HFFc6 (cell line): ENCODE measurements at places on chromosomes 1 and 21. TPM values are rescaled to one million over a fixed set of nuclear protein-coding genes. Genes with fewer than 3 reads are reported as not detected.

Gene HPDL
- 0.15 to 1.1 TPM (median 0.66 TPM) in 3 replicates for total RNA-seq

DNA sequence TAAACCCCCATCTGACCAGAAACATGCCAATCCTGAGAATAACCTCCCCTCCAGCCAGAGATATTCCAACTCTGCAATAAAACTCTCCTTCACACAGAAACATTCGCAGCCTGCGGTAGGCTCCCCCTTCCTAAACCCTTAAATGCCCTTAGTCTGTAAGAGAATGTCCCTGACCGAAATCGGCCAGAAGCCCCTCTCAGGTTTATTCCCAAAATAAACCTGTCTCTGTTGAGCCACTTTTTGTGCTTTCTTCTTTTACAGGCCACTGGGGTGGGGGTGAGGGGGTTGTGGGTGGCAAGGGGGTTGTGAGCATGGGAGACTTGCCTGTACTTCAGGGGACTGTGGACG is 4.6 kb downstream of the PRXL2B start:
- H3K27me3 ChIP-seq, result no peaks in the 10 kb centered on the region
- no peak for DNase-seq
- H3K36me3 ChIP-seq, result no peaks in the 10 kb centered on the region
- no peaks in the 10 kb centered on the region for H3K4me1 ChIP-seq

Gene FCGR3B
- not detected in 3 replicates for total RNA-seq

DNA sequence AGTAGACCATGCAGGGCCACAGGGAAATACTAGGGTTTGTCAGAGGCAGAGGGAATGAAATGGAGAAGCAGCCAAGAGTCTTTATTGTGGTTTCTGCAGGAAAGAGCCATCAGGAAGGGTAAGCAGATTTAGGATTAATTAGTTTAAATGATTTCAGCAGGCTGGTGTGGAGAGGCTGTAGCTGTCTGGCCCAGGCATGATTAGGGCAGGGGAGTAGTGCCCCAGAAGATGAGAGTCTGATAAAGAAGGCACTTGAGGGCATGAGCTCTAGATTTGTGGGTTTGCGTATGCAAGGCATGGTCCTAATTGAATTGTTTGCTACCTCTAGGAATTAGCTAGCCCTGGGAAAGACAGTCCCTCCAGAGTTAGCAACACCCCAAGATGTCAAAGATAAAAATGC is 484.6 kb upstream of the PLXNA2 start:
- no peaks in the 10 kb centered on the region for H3K36me3 ChIP-seq
- no peak for DNase-seq
- H3K4me3 ChIP-seq, result no peak overlapping the region
- no peaks in the 10 kb centered on the region for H3K4me1 ChIP-seq
- H3K27me3 ChIP-seq, result no peaks in the 10 kb centered on the region

DNA sequence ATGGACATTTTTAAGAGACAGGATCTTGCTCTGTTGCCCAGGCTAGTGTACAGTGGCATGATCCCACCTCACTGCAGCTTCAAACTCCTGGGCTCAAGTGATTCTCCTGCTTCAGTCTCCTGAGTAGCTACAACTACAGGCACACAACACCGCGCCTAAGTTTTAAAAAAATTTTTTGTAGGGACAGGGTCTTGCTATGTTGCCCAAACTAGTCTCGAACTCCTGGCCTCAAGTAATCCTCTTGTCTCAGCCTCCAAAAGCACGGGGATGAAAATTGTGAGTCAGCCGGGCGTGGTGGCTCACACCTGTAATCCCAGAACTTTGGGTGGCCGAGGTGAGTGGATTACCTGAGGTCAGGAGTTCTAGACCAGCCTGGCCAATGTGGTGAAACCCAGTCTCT is 20.4 kb downstream of the MYSM1 start:
- H3K4me3 ChIP-seq, result no peak overlapping the region
- no peak for DNase-seq
- H3K27ac ChIP-seq, result no peak overlapping the region
- peaks cover 1% of the 10 kb centered on the region; the same call in 1 of the 2 replicates for H3K27me3 ChIP-seq
- H3K4me1 ChIP-seq, result peaks cover 31% of the 10 kb centered on the region
- peaks cover 23% of the 10 kb centered on the region for H3K36me3 ChIP-seq

- no peak overlapping the region for H3K27ac ChIP-seq
- H3K4me1 ChIP-seq, result no peaks in the 10 kb centered on the region
- no peaks in the 10 kb centered on the region for H3K27me3 ChIP-seq
- DNase-seq, result no peak
These were observed 191.3 kb downstream of the GRIK3 start for GRCh38 chr1:36843027-36843426.

DNA sequence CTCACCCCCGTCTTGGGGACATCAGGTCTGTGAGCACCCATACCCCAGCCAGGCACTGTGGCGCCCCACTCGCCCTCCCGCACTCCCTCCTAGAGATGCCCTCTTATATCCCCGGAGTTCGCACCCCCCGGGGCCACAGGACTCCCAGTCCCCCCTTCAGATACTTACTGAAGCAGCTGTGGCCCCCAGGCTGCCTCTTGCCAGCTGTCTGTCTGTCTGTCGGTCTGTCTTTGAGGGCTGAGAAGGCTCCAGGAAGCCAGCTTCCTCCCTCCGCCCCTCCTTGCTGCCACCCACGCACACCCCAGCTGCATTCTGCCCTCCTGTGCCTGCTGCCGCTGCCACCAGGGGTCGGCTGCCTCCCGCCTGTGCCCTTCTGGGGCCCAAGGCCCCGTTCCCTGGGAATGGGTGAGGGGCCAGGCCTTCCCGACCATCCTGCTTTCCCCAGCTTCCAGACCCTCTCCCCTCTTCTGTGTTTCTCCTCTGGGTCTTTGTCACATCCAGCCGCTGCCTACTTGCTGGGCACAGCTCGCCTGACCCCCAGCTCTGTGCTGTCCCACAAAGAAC is at the start of gene PTPN7:
PTPN7 (minus strand) TSS at position 226 of the 564 bp plus-strand sequence. CDS start 1,200 bp downstream, outside the sequence.
- H3K4me1 ChIP-seq, result peaks cover under 1% of the 10 kb centered on the region; the same call in 1 of the 2 replicates
- no peak within 1 kb of the TSS for H3K27ac ChIP-seq
- H3K4me3 ChIP-seq, result no peak within 1 kb of the TSS
- peaks cover 27% of the 10 kb centered on the region for H3K27me3 ChIP-seq

- no peak for DNase-seq
- peak overlapping the region; percentile 91 for H3K27ac ChIP-seq
- H3K4me1 ChIP-seq, result peaks cover 70% of the 10 kb centered on the region
- H3K27me3 ChIP-seq, result peaks cover 1% of the 10 kb centered on the region
- peak overlapping the region; percentile 64 for H3K4me3 ChIP-seq
These were observed 20.7 kb upstream of the ALDH4A1 start for GRCh38 chr1:18922848-18923755.

Gene IGSF5
- not detected in 3 replicates for total RNA-seq

DNA sequence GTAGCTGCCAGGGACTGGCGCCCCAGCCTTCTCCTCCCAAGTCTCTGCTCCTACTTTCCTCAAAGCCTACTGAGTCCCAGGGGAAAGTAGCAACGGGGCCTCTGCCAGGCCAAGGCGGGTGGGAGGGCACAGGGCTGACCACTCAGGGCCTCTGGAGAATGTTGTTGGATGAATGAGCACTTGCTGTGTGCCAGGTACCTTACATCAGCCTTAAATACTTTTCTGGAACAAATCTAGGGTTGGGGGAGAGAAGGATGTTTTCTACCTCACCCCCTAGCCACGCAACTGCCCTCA is 119.3 kb upstream of the ZBTB40 start:
- peaks cover 38% of the 10 kb centered on the region for H3K27me3 ChIP-seq
- H3K36me3 ChIP-seq, result no peaks in the 10 kb centered on the region
- no peak for DNase-seq
- H3K27ac ChIP-seq, result no peak overlapping the region
- no peak overlapping the region for H3K4me3 ChIP-seq
- H3K4me1 ChIP-seq, result no peaks in the 10 kb centered on the region

- peak overlapping the region; percentile 92 for H3K27ac ChIP-seq
- H3K27me3 ChIP-seq, result no peaks in the 10 kb centered on the region
- H3K4me3 ChIP-seq, result peak overlapping the region; percentile 93
These were observed 841 bp downstream of the ADSS2 start for GRCh38 chr1:244450597-244451538.

DNA sequence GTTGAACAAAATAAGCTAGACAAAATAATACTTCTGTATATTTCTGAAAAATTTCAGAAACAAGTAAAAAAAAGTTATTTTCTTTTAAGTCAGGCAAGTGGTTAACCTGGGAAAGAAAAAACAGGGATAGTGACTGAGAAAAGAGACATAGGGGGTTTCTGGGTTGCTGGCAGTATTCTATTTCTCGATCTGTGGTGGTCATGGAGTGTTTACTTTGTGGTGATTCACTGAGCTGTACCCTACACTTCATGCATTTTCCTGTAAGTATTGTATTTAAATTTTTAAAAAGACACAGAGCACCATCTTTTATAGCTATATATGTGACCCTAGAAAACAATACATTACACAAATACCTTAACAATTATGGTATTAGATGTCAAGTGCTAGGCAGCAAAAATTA is 58.2 kb downstream of the ZNF644 start:
- H3K36me3 ChIP-seq, result no peaks in the 10 kb centered on the region
- no peaks in the 10 kb centered on the region for H3K27me3 ChIP-seq
- no peak for DNase-seq

DNA sequence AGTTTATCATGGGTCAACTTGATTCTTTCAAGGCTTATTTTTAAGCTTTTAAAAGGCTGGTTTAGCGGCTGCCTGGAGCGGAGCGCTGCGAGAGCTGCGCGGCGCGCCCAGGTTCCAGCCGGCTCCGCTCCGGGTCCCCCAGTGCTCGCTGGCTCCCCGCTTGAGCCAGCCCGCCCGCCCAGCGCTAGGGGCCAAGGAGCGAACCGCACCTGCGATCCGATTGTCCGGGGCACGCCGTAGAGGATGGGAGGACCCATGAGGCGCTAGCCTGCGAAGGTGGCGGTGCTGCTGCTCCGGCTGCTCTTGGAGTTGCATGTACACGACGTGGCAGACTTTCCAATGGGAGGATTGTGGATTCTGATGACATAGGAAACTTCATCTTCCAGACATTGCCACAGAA is 9.9 kb upstream of the CFHR4 start:
- H3K27ac ChIP-seq, result no peak overlapping the region
- H3K27me3 ChIP-seq, result peaks cover 4% of the 10 kb centered on the region; the same call in 1 of the 2 replicates
- no peaks in the 10 kb centered on the region for H3K4me1 ChIP-seq
- H3K4me3 ChIP-seq, result no peak overlapping the region
- DNase-seq, result no peak

- H3K27me3 ChIP-seq, result peaks cover 8% of the 10 kb centered on the region
- H3K4me1 ChIP-seq, result peaks cover 53% of the 10 kb centered on the region
- peak overlapping the region; percentile 69 for H3K27ac ChIP-seq
- no peak overlapping the region; the same call in 1 of the 2 replicates for H3K4me3 ChIP-seq
- no peak for DNase-seq
These were observed 40.2 kb downstream of the HSPG2 start for GRCh38 chr1:21896652-21897532.

- H3K27me3 ChIP-seq, result peaks cover 49% of the 10 kb centered on the region
- DNase-seq, result no peak
- no peak overlapping the region for H3K27ac ChIP-seq
These were observed 134.3 kb upstream of the ZBTB40 start for GRCh38 chr1:22317231-22317919.

DNA sequence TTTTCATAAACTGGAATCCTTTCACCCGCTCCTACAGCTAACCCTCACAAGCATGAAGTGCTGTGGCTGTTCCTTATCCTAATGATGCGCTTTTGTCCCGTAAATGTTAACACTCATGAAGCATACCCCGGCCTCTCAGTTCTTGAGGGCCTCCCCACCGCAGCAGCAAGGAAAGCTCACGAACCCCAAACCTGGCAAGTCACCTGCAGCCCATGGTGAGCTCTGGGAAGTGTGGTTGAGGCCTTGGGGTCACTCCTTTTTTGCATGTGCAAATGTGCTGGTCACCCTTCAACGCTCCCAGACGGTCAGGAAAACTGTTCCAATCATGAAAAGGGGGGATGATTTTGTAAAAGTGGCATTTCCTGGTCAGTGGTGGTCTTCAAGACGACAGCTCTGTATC is 124.6 kb downstream of the PRDM2 start:
- DNase-seq, result no peak
- H3K4me1 ChIP-seq, result peaks cover 2% of the 10 kb centered on the region; the same call in 1 of the 2 replicates
- H3K4me3 ChIP-seq, result no peak overlapping the region
- peaks cover 5% of the 10 kb centered on the region; the same call in 1 of the 2 replicates for H3K27me3 ChIP-seq
- H3K36me3 ChIP-seq, result no peaks in the 10 kb centered on the region

Gene ADGRL4
- total RNA-seq, result 15.4 to 20.0 TPM (median 16.3 TPM) in 3 replicates

- peaks cover 23% of the 10 kb centered on the region for H3K4me1 ChIP-seq
- no peak overlapping the region for H3K4me3 ChIP-seq
- H3K36me3 ChIP-seq, result peaks cover 5% of the 10 kb centered on the region; the same call in 1 of the 2 replicates
- no peak for DNase-seq
- H3K27me3 ChIP-seq, result peaks cover 56% of the 10 kb centered on the region
These were observed 417 bp upstream of the GFI1 start for GRCh38 chr1:92487078-92487605.

GRCh38 chr1:22373252-22373651 is 78.4 kb upstream of the ZBTB40 start:
- no peaks in the 10 kb centered on the region for H3K4me1 ChIP-seq
- DNase-seq, result no peak
- no peak overlapping the region for H3K27ac ChIP-seq
- H3K27me3 ChIP-seq, result peaks cover 33% of the 10 kb centered on the region

Gene LEFTY1
- not detected in 2 replicates for total RNA-seq

DNA sequence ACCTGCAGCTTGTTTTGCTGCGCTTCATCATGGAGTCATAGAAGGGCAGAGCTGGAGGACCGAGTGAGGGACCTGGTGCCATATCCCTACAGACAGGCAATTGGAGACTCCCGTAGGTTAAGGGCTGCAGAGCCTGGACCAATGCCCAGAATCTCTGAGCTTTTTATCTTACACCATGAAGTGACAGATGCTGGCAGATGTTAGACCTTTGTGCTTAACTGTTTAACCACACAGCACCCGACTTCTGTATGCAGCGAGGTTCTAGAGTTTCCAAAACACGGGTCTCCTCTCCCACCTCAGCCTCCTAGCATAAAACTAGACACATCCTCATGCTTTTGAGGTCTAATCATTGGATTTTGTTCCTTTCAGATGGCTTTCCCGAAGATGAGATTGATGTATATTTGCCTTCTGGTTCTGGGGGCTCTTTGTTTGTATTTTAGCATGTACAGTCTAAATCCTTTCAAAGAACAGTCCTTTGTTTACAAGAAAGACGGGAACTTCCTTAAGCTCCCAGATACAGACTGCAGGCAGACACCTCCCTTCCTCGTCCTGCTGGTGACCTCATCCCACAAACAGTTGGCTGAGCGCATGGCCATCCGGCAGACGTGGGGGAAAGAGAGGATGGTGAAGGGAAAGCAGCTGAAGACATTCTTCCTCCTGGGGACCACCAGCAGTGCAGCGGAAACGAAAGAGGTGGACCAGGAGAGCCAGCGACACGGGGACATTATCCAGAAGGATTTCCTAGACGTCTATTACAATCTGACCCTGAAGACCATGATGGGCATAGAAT is 47.6 kb downstream of the B3GALT5 start:
- peak overlapping the region; percentile 65 for H3K27ac ChIP-seq
- peak overlapping the region; percentile 77 for H3K4me3 ChIP-seq
- H3K27me3 ChIP-seq, result peaks cover 17% of the 10 kb centered on the region
- H3K36me3 ChIP-seq, result peaks cover 14% of the 10 kb centered on the region
- DNase-seq, result peak; percentile 68

Gene FAM163A
- not detected in 3 replicates for total RNA-seq

Gene SLC9C2
- not detected in 3 replicates for total RNA-seq

- H3K4me3 ChIP-seq, result no peak overlapping the region
- H3K36me3 ChIP-seq, result no peaks in the 10 kb centered on the region
- no peak for DNase-seq
- no peaks in the 10 kb centered on the region; the same call in 1 of the 2 replicates for H3K27me3 ChIP-seq
These were observed 80.4 kb upstream of the ADAMTS5 start for GRCh38 chr21:27047283-27047657.

- H3K27me3 ChIP-seq, result no peaks in the 10 kb centered on the region; the same call in 1 of the 2 replicates
- peak overlapping the region; percentile 40 for H3K27ac ChIP-seq
- H3K4me1 ChIP-seq, result peaks cover 32% of the 10 kb centered on the region
- H3K36me3 ChIP-seq, result no peaks in the 10 kb centered on the region
These were observed 9.2 kb upstream of the COL6A1 start for GRCh38 chr21:45972353-45972715.
